ENCODE measurements at places on chromosomes 3 and 15.

GRCh38 chr3:149448331-149448831, 26.1 kb upstream of the TM4SF4 start:
- DNase-seq: no peak

- no peak for DNase-seq
Measured at GRCh38 chr15:42736178-42736792, 643 bp downstream of the CDAN1 start.

DNA sequence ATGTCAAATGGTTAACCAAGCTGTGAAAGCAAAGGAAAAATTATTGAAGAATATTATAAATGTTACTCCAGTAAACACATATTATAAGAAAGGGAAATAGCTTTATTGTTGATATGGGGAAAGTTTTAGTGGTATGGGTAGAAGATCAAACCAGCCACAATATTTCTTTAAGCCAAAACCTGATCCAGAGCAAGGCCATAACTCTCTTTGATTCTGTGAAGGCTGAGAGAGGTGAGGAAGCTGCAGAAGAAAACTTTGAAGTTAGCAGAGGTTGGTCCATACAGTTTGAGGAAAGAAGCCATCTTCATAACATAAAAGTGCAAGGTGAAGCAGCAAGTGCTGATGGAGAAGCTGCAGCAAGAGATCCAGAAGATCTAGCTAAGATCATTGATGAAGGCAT, 54.8 kb downstream of the LYZL4 start:
- no peak for DNase-seq

DNA sequence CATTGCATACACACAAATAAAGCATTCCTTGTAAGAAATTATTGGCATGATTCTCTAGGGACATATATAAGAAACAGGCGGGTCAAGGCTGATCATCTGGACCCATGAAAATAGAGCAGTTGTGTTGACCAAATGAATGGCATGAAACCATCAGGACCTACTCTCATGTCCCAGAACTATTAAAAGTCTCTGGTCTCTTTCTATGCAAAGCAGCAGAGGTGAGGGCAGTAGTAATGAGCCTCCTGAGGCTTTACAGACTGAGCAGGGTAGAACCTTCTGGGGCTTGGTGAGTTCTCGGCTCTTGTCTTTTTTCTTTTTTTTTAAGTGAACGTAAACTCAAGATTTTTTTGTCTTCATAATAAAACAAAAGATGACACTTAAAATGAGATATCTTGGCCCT, 9.3 kb downstream of the GLDN start:
- no peak for DNase-seq

- DNase-seq: no peak
Measured at GRCh38 chr15:83250781-83251180, 33.7 kb downstream of the BNC1 start.

- DNase-seq: no peak
Measured at GRCh38 chr3:169053427-169053826, 610.1 kb downstream of the MECOM start.

DNA sequence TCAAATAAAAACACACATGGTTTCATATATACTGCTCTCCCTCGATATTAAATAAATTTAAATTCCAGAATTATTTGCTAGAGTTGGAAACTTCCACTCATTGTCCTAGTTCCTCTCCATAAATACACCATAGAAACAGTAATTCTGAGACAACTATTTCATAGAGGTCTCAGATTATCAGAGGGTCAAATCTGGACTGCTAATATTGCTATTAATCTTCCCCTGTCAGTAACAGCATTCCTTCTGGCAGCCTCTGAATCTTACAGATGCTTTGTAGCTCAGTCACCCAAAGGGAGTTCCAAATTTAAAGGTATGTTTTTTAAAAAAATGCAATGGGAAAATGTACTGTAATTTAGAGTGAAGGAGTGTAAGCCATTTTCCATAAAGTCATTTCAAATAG, 428.8 kb downstream of the PYDC2 start:
- no peak for DNase-seq

GRCh38 chr15:57134851-57135250, 216.4 kb downstream of the TCF12 start:
- DNase-seq: no peak

DNA sequence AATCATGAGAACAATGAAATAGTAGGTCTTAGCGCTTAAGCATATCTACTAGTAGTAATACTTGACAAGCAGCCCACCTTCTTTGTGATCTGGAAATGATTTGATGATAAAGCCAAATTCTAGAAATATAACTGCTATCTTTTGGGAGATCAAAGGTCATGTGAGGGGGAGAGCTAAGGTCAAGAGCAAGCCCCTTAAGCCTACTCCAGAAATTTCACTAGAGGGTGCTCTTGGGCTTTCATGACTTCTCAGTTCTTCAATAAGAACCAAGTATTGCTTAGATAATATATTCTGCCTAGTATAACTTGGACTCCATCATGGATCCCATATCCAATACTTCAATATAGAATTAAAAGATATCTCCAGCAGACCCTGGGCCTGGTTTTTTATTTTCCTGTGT, 319.6 kb downstream of the ZBTB20 start:
- DNase-seq: no peak

- no peak for DNase-seq
Measured at GRCh38 chr3:140850210-140850955, 91.3 kb upstream of the SLC25A36 start.

DNA sequence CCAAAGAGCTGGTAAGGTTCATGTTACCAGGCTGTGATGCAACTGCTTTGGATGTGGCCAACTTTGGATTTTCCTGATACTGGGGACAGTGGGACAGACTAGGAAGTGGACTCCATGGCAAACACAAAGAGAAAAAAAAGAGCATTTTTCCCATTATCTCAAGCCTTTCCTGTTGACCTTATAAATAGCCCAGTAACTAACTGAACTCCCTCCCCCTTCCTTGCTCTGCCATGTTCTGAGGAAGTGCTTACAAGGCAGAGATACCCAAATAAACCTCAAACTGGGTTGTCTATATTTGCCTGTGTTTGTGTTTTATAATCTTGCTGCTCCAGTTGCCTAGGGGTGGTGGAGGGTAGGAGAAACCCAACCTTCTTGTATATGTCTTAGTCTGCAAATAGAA, 27.3 kb upstream of the SLC9A9 start:
- no peak for DNase-seq

Measured in cerebellar nuclear complex (tissue), 1 donor.